NCI-H1436 (cell line): ENCODE measurements at places on chromosomes 6 and 20.

- DNase-seq: no peak
Measured at GRCh38 chr20:37414224-37415035, 68.5 kb downstream of the SRC start.

GRCh38 chr6:129777371-129777770 lies 67.4 kb upstream of the ARHGAP18 start:
- DNase-seq: no peak

DNA sequence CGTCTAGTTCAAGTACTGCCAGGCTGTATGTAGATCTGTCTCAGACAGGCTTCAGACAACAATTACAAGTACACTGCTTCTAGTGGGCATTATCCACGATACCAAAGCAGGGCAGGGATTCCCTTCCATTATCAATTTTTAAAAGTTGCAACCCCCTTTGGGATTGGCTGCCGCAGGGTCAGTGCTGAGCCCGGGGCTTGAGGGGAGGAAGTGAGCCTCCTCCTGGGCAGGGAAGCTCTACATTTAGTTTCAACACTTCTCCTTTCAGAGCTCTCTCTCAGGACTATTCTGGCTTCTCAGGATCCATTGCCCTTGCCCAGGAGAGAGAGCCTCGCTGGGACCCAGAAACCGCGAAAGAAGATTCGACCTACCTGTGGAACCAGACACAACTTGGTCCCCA lies 1.5 kb downstream of the HTR1B start:
- DNase-seq: no peak

DNA sequence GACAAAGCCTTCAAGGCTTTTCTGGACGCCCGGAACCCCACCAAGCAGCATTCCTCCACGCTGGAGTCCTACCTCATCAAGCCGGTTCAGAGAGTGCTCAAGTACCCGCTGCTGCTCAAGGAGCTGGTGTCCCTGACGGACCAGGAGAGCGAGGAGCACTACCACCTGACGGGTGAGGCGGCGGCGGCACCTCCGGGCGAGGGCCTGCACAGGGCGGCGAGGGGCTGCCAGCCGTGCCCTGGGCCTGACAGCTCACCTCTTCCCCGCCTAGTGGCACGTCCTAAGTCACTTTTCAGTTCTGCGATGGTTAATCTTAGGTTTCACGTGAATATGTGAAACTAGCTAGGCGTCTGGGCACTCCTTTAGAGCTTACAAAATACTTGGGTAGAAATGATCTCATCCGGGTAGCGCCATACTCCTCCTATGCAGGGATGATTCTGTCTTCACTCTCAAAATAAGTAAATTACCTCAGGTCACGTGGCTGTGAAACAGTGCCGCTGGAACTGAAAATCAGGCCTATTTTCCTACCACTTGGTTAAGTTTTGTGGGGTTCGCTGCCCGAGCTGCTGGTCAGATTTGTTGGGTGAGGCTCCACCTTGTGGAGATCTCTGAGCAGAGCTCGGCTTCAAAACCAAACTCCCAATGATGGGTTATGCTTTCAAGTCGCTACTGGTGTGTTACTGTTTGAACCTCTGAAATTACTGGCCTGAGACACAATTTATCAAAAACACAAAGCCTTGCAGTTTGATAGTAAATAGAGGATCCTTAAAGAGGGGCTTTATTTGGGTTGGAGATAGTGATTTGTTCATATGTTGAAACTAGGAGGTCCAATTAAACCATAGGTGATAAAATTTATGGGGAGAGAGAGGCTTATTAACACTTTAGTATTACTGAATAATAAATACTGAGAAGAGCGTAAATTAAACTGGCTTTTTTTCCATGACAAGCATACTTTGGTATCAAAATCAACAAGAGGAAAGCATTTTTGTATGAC lies 15.5 kb upstream of the CLDN20 start:
- no peak for DNase-seq

DNA sequence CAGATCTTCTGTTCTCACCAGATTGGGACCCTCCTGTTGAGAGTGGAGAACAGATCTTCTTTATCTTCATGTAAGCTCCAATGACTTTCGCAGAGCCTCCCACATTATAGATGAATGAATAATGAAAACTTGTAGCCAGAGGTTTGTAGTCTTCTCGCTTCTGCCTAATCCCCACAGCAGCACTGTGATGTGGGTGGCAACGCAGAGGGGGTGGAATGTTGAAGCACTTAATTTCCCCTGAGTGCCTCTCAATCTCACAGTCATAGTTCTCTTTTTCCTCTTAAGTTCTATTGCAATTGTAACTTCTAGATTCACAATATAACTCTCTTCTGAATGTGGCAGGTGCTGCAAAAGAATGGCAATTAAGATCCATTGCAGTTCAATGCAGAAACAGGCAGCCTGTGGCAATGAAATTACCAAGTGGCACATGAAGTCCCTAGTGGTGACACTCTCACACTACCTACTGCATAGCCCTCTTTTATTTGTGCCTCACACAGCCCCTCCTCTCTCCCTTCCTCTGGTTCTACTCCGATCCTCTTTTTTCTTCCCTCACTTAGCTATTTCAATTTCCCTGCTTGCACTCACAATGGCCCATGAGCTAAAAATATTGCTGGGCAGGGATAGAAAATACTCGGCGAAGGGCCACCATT lies 281.9 kb downstream of the UBE3D start:
- DNase-seq: peak; percentile 51

DNA sequence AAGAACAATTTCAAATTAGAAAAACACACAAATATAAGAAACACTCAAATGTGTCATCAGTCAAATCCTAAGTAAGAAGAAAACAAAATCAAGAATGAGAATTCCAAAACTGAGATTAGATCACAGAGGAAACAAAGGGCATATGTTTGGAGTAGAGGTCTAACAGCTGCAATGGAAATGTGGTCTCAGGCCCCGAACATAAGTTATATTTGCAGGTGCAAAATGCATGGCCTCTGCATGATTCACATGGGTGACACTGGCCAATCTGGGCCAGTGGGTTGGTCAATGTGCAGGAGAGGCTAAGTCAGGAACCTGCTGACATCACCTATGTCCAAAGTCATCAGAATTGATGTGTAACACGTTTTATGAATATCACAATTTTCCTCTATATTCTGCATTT lies 108.5 kb upstream of the MAP7 start:
- no peak for DNase-seq

GRCh38 chr6:38588631-38589366 lies 50.9 kb downstream of the BTBD9 start:
- no peak for DNase-seq

- DNase-seq: peak; percentile 60
Measured at GRCh38 chr6:14738933-14739332, 506.9 kb upstream of the JARID2 start.

DNA sequence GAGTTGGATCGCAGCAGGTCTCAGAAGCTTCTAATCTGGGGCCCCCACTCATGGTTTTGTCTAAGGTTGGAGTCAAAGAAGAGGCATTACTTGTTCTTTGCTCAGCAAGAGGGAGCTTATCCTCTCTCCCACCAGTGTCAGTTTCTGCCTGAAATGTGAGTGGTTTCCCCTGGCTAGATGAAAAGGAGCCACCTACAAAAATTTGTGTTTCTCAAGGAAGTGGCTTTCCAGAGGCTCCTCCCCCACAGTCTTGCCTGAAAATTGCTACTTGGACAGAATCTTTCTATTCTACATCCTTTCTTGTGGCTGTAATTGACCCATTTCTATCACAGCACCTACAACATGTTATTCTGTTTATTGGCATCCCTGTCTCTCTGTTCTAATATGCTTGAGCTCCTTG lies 37.9 kb downstream of the SCML4 start:
- no peak for DNase-seq

GRCh38 chr20:38337561-38338140 lies 8.6 kb upstream of the LBP start:
- no peak for DNase-seq

DNA sequence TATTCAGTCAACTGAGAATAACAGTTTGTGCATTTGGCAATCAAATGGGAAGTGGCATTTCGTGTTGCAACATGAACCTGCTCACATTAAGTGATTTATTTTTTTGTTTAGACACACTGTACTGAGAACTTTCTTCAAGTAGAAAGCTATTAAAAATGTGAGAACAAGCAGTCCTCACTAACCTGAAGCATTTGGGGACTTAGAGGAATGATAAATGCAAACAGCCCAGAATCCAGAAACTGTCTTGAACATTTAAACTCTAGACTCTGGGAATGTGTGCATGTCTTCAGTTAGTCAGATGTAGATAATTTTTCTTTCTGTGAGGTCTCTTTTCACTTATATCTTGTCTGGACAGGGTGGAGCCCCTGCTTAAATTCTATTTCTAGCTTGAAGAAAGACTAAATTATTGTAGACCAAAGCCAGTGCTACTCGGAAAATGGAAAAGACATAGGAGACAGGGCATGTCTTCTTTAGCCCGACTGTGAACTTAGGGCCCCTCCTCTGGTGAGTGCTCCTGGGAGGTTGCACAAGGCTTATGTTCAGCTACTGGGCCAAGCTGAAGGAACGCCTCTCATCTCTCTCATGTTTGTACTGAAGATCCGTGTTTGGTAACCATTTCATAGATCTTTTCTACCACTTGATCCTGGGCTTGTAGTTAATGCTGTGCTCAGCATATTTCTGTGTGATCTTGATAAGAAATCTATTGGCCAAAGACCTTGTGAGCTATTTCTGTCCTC lies 70.1 kb downstream of the SLX4IP start:
- DNase-seq: no peak

- DNase-seq: no peak
Measured at GRCh38 chr6:98808541-98809210, 25.7 kb upstream of the POU3F2 start.

- peak; percentile 93 for DNase-seq
Measured at GRCh38 chr6:32195902-32196681, 3.6 kb upstream of the GPSM3 start.

- no peak for DNase-seq
Measured at GRCh38 chr6:33070909-33071308, 2.5 kb downstream of the HLA-DPA1 start.

DNA sequence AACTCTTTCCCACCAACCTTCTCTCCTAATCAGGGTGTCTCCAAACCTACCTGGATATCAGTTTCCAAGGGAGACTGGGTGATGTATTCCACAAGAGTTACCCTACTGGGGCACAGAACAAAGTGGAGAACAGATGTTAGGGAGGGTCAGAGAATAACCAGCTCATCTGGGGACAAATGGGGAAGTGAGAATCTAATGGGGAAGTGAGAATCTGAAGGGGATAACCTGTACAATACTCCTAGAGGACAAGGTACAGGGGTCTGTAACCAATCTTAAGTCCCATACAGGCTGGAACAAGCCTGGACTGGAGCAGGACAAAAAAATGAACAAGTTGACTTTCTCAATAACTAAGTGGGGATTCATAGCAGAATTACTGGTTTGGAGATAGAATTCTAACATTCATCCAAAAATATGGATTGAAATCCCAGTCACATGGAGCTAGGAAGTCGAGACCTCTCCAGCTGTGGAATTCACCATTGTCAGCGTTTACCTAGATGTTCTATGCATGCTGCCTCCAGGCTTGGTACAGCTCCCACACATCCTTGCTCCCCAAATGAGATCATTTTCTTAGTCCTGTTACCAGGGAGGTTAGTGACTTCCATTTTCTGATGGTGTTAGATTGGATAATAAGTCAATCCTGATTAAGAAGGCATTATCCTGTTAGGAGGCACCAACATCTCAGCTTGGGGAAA lies 214.8 kb upstream of the MOCS1 start:
- DNase-seq: no peak

DNA sequence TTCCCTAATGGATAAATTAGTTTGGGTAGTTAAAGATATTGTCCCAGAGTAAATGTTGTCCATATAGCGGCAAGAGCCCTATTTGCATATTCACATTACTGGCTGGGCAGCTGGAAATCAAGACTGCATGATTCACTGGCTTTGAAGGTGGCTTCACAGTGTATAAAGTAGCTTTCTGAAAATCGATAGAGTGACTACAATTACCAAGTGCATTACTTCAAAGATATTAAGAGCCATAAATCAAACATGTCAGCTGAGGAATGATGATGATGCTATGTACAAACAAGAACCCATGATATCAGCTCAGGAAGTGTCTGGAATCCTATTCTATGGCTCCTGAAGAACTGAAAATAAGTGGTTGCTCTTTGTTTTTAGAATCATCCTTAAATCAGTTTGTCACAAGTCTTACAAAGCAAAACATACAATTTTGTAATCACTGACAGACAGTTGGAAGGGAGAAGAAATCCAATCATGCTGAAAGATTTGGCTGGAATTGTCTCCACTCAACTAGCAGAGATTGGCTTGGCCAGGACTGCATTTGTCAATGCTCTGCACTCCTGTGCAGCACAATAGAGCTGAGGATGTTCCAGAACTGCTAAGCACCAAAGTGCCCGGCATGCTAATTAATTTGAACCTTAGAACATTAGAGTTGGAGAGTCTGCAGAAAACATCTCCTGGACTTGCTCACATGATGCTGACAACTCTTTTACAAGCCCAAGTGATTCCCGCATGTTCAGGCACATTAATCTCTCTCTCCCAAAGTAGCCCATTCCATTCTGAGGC lies 77.9 kb upstream of the B3GAT2 start:
- DNase-seq: no peak

GRCh38 chr6:120711255-120711654 lies 623.0 kb downstream of the TBC1D32 start:
- DNase-seq: no peak

DNA sequence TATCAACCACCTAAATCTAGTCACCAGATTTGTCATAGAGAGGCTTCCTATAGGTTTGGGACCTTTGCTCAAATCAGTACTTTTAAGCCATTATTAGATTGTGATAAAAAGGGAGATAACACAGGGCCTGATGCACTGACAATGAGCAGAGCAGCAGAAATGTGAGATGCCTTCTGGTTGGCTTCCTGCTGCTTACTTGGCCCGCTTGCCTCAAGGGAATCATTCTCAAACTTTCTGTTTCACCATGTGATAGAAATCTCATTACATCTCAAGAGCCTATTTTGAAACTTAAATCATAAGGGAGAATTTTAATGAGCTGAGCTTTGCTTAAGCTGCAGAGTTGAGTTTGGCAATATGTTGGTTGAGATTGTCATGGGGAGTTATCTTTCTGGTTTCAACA lies 606.0 kb downstream of the DHX35 start:
- no peak for DNase-seq

DNA sequence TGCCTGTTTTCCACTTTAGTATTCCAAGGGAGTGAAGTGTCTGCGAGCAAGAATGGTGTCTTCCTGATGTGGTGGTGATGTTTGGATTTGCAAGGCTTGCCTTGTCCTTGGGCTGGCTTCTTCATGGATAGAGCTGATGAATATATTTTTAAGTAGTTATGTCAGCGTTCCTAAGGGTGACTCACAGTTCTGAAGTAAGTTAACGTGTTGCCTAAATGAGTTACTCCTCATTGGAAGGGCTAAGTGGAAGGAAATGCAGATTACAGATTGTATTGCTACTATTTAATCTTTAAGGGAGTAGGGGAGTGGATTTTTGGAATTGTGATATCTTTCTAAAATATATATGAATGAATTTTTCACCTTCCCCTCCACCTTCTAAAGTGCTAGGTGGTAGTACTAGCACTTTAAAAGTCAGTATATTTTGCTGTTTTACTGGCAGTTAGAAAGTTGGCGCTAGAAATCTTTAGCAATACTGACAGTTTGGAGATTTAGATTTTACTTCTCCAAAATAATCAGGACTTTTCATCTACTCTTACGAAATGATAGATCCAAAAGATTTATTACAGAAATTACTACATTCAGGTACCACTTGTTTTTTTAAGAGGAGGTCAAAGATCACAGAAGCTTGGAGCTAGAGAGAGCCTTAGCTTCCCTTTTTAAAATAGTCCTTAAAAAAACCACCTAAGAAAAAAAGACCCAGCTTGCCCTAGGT lies 197.4 kb downstream of the JARID2 start:
- DNase-seq: no peak

GRCh38 chr6:63600136-63600535 lies 27.9 kb downstream of the LOC128125822 start:
- DNase-seq: no peak

GRCh38 chr6:21265730-21266044 lies 327.9 kb upstream of the SOX4 start:
- no peak for DNase-seq

GRCh38 chr6:9699888-9700287 lies 715.0 kb downstream of the TFAP2A start:
- peak; percentile 36 for DNase-seq
